ENCODE measurements at places on chromosomes 6 and 20.

DNA sequence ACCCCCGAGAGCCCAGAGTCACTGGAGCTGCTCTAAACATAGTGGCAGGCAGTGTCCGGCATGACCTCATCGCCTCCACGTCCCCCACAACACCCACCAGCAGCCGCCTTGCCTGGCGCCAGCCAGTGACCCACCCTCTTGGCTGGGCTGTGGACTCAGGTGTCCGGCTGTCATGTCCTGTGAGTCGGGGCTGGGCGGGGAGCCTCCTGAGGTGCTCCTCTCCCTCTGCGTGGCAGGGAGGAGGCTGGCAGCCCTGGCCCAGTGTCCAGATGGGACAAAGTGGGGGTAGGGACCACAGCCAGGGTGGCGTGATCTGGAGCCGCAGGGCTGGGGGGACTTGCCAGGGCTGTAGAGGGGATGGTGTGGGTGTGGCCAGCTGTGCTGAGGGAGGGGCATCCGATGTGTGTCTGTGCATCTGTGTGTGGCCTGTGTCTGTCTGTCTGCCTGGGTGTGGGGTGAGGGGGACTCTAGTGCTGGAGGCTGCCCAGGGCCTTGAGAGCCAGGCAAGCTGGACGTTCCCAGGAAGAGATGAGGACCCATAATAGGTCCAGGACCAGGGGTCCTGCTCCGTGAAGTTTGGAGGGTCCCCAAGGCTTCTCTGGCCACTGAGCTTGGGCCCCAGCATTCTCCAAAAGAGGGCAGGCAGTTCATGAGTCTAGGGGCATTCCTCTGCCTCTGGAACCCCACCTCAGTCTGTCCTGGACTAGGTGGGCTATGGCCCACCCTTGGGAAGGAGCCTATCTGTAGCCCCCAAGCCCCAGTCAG is 2.3 kb upstream of the SOX18 start:
- DNase-seq, result no peak

GRCh38 chr6:839201-839600 is 146.3 kb upstream of the EXOC2 start:
- no peak for DNase-seq

- peak; percentile 4 for DNase-seq
Measured at GRCh38 chr6:136846046-136846445, 23.7 kb downstream of the PEX7 start.

GRCh38 chr20:22601361-22602141 is 17.2 kb upstream of the FOXA2 start:
- no peak for DNase-seq

DNA sequence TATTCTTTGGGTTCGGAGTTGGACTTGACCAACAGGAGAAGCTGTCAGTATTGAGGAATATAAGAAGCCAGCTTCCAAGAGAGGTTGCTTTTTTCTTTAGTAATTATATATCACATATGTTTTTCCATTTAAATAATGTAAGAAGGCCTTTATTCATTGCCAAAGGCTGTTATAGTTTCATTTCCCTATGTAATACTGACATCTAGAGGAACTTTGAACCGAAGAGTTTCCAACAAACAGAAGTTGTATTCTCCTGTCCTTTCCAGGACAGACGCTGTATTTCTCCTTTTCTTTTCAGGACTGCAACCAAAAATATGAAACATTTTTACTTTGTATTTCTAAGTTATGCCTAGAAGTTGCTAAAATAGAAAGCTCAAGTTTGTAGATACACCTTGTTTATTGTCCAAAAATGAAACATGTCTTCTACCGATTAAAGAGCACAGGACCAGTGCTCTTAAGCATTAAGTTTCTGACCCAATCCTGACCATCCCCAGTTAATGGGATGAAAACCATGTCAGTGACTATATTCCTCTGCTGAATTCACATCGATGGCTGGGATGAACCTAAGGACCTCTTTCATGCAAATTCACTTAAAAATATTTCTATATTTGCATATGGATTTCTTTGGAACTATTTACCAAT is 55.1 kb downstream of the MYLK4 start:
- no peak for DNase-seq

DNA sequence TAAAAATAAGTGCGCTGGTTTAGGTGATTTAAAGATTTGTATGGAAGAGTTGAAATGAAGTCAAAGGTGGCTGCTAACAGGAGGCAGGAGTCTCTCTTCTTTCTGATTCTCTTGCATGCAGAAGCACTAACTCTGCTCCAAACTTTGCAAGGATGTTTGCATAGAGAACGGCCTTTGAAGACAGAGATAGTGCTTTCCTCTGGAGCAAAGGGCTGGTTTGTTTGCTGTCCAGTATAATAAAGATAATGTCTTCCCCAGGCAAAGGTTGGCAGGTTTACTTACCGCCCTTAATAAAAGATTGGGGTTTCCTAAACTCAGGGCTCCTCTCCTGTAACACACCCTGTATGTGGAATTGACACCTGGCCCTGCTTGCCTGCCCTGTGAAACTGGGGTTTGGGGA is 210.6 kb upstream of the RREB1 start:
- no peak for DNase-seq

DNA sequence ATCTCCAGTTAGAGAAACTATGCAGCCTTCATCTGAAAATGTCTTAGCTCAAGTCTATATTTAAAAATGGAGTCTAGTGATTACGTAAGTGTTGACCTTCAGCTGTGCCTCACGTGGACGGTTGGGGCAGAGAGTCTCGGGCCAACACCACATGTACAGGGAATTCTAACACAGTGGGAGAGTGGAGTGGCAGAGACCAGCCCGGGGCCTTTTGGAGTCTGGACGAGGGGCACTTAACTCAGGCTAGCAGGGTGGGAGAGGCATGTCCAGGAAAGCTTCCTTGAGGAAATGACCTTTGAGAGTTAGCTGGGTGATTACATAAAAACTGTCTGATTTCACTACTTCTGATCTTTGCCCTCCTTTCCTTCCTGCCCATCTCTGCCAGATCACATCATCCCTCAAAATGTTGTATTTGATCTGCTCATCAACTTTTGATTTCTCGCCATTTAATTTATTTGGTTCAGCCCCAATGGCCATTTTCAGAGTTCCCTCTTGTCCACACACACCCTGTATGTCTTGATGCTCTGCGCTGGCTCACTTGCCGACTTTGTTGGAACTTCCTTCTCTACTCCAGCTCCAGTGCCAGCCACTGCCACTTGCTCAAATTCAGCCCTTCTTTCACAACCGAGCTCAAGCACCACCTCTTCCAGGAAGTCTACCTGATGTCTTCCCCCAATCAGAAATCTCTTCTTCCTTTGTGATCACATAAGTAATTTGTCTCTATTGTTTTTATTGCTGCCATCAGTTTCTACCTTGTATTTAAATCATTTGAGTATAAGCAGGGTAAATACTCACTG is 2.6 kb downstream of the ARMC2 start:
- DNase-seq, result no peak
